Non-pigmented ciliary epithelial cell (primary cell): ENCODE measurements at places on chromosomes 4 and X.

- DNase-seq = no peak
Measured at GRCh38 chr4:57265831-57266582, 155.8 kb upstream of the IGFBP7 start.

- no peak for DNase-seq
Measured at GRCh38 chr4:167854881-167855280, 237.5 kb upstream of the ANXA10 start.

DNA sequence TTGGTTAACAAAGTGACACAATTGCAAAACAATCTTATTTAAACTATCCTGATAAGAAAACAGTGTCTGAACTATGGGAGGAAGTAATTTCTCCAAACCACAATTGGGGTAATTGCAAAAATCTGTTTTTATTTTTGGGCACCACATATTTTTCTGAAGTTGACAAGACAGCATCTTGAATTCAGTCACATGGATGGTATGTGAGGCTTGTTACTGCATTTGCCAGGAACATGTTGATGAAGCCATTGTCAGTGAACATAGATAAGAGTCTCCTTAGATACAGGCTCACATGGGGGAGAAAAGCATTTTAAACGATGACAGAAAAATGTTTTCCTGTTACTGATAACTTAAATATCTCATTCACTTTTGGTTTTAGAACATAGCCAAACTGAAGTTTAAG is 5.5 kb upstream of the USP53 start:
- DNase-seq = no peak

- DNase-seq = no peak
Measured at GRCh38 chrX:135629342-135629741, 84.1 kb upstream of the CT45A1 start.

DNA sequence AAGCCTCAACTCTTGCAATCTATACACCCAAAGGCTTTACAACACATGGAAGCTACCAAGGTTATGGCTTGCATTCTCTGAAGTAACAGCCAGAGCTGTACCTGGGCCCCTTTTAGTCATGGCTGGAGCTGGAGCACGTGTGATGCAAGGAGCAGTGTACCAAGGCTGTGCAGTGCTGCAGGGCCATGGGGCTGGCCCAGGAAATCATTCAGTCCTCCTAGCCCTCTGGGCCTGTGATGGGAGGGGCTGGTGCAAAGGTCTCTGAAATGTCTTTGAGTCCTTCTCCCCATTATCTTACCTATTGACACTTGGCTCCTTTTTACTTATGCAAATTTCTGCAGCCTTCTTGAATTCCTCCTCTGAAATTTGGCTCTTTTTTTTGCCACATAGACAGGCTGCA is 500.1 kb upstream of the FAM47C start:
- no peak for DNase-seq

DNA sequence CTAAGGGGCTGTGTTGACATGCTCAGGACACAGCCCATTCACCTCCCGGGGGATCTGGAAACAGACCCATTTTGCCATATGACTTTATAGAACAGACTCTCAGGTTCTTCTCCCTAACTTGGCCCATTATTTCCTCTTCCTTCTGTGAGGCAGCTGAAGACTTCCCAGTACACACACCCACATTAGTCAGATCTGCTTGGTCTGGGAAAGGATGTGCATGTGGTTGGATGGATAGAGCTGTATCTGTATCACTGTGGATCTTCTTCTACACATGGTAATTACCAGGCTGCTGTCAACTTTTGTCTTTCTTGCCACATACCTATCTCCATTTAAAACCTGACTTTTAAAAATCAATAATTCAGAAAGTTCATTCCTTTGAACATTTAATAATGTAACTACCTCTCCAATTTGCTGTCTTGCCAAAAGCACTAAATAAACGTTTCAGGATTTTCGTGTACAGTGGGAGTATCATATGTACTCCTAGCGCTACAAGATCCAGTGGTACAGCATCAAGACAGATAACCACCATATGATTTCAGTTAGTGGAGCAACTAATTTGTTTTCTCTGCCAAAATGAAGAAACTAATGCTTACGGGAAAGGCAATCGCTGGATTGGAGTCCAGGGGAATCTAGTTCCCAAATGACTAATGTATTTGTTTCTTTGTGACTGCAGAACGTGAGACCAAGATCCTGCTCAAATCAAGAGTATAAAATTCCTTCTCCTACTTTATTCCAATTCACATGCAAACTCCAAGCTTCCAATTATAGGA is 134.1 kb upstream of the MAP3K15 start:
- no peak for DNase-seq

- no peak for DNase-seq
Measured at GRCh38 chrX:81355436-81355835, 153.5 kb downstream of the SH3BGRL start.

DNA sequence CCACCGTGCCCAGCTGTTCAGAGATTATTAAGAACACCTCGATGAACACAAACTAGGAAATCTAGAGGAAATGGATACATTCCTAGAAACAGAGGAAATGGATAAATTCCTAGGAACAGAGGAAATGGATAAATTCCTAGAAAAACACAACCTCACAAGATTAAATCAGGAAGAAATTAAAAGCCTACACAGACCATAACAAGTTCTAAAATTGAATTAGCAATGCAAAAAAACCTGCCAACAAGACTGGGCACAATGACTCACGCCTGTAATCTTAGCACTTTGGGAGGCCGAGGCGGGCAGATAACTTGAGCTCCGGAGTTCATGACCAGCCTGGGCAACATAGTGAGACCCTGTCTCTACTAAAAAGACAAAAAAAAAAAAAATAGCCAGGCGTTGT is 13.1 kb upstream of the IDS start:
- no peak for DNase-seq

- peak; percentile 49 for DNase-seq
Measured at GRCh38 chrX:103404231-103405008, 28.1 kb downstream of the BEX3 start.

DNA sequence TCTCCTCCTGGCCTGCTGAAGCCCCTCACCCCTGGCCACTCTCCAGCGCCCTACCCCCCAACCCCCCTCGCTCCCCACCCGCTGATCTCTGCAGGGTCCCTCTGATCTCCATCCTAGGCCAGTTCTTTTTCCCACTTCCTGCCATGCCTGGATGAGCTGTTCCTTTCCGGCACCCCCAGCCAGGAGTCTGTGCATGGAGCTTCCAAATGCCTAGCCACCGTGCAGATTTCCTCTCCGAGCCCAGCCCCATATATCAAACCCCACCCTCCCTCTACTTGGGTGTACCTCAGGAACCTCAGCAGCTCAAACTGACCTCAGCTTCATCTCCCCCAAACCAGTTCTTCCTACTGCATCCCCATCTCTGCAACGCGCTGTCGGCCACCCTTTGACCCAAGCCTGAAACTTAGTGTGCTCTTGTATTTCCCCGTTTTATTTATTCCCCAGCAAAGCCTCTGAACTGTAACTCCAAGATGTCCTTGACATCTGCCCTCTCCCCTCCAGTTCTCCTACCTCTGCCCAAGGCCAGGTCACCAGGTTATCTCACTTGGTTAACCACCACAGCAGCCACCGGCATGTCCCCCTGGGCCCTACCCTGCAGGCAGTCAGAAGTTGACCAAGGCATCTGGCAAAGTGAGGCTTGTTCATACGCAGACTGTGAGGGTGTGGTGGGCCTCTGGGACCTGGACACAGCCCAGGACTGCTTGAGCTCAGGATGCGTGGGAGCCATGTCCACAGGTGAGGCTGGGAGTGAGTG is 194.9 kb upstream of the PSAPL1 start:
- DNase-seq = no peak

GRCh38 chrX:79573760-79574159 is 206.6 kb upstream of the ITM2A start:
- no peak for DNase-seq

- DNase-seq = no peak
Measured at GRCh38 chr4:20273793-20274192, 22.1 kb downstream of the SLIT2 start.

DNA sequence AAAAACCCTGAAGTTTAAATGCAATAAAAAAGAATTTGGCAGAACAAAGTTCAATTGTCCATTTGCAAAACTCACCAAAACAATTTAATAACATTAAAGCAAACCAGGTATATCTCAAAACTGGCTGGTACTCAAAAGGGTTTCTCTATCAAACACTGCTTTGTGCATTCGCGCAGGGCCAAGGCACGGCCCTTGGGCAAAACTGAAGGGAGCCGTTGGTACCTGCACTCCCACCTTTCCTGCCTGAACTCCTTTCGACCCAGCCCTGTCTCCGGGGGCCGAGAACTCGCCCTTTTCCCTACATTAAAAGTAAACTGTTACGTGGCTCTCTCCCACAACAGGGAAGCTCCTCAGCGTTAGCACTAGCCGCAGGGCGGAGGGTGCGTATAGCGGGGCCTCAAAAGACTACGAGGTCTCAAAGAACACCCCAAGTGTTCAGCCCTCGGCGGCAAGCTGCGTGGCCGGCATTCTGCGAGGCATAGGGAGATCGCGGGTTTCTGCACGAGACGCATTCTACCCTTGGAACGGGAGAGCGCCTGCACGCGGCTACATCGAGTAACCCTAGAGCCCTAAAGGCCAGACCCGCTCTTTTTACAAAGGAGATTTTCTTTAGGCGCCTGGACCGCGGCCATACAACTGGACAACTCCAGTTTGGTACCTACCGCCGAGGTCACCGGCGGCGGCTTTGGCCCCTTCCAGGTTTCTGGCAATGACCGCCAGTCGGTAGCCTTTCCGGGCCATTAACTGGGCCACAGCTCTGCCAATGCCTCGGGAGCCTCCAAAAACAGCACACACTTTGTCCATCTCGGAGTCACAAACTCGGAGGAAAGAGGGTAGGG is 550 bp downstream of the CBR4 start:
- DNase-seq = no peak

DNA sequence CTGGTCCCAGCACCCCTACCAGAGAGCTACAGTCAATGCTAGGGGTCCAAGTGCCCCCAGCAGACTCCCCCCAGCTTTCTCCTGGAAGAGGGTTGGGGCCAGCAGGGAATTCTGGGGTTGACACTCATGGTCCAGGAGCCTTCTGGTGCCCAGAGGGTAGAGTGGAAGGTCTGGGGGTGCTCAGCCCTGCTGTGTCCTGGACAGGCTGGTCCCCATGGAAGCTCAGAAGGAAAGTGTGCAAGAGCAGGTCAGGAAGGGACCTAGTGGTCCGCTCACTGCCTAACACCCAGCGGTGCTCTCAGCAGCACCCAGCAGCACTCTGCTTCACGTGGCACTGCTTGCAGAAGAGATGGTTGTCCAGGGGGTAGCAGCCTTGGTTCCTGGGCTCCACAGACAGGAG is 6.9 kb downstream of the TEX13C start:
- DNase-seq = no peak
